Activated T-cell treated with anti-CD3 and anti-CD28 coated beads, Interleukin-2, amount 50 U/mL, for 4 hours (primary cell): ENCODE measurements at places on chromosomes 7 and 10.

GRCh38 chr10:127398140-127398970, 150.8 kb upstream of the NPS start:
- no peak for DNase-seq

- DNase-seq, result peak; percentile 69
These were observed 150.5 kb upstream of the VKORC1L1 start for GRCh38 chr7:65722361-65722792.

- no peak for DNase-seq
These were observed 624 bp upstream of the ZNF783 start for GRCh38 chr7:149261316-149261828.

DNA sequence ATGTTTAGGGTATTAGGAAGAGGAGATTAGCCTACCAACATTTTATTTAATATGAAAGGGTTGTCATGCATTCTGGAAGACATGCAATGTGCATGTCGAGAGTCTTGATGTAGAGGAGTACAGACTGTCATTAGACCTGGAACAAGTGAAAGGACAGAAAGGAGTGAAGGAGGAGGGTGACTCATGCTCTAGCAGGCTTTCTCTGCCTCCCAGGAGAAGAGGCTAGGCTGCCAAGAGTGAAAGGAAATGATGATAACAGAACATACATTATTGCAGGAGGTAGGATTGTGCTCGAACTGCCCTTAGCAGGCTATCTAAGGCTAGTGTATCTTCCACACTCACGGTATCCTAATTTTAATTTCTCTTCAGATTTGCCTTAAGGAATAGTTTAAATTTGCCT, 228.8 kb downstream of the EXOC4 start:
- DNase-seq, result no peak

GRCh38 chr7:102451371-102452054, 13.2 kb downstream of the ALKBH4 start:
- no peak for DNase-seq

DNA sequence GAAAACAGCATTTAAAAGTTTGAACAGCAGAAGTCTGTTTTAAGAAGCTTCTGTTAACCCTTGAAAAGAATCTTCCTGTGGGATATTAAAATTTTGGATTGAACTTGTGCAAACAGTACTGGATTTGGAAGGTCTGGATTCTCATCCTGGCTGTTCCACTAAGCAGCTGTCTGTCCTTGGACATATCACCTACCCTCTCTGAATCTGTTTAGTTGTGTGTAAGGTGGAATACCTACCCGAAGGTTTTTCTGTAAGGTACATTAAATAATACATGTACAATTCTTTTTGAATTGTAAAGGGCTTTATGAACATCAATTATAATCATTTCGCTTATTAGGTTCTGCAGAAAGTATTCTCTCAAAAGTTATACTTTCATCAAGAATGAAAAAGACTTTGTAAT, 2.2 kb downstream of the PDCD4 start:
- no peak for DNase-seq

DNA sequence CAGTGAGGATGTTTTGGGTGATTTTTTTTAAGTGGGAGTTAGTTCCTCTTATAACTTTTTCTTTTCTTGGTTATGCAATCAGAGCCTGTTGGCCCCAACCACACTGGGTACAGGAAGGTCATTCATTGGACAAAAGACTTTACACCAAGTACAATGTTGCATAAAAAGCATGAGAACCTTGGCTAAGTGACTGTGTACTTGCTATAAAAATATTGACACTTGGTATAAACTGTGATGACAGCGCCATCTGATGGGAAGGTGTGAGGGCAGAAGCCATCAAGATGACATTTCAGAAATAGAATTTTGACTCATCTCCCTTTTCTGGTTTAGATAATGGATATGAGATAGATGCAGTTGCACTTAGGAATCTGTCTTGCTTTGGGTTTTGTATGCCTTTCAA, 126.4 kb upstream of the CCDC6 start:
- peak; percentile 9 for DNase-seq

DNA sequence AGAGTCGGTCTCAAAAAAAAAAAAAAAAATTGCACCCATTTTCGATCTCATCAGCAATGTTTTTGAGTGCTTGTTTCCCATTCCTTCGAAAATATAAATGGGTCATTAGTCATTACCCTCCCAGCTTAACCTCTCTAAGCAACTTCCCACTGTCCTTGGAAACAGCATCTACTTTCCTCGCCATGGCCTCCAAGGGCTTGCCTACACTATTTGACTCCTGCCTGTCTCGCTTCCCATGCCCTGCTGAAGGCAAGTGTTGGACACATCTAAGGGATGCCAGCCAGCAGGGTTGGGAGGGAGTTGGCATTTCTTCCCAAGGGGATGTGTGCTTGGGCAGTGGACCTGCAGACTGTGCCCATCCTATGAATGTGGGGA, 12.7 kb upstream of the RHBDD2 start:
- no peak for DNase-seq

- DNase-seq, result no peak
These were observed 15.3 kb upstream of the MAPK8 start for GRCh38 chr10:48291190-48291589.

DNA sequence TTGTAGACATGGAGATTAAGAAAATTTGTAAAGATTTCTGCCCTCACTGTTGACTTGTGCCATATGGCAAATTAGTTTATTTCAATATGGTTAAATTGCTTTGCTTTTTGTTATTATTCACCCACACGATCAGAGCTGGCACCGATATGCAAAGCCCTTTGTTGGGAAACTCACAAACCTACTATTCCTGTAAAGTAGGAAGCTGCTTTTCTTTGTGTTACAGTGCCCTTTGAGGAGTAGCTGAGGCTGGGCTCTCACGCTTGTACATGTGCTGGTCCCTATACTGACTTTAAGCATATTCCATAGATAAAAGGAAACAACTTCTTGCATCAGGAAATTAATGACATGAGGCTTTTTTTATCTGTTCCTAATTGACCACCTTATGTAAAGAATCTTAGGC, 17.6 kb upstream of the AOAH start:
- DNase-seq, result no peak

DNA sequence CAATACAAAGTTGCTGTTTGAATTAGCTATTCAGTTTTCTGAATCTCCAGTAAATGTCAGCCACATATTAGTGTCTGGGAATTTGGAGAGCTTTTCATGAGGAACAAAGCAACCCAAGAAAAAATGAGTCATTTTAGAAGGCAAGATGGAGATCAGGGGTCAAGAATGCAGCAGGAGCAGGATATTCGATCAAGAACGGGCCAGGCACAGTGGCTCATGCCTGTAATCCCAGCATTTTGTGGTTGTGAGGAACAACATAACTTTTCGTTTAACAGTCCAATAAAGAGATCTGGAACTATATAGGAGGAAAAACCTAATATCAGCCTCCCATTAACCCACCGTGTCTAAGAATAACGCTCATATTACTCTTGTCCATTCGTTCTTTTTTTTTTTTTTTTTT, 600.5 kb downstream of the MAGI2 start:
- no peak for DNase-seq

DNA sequence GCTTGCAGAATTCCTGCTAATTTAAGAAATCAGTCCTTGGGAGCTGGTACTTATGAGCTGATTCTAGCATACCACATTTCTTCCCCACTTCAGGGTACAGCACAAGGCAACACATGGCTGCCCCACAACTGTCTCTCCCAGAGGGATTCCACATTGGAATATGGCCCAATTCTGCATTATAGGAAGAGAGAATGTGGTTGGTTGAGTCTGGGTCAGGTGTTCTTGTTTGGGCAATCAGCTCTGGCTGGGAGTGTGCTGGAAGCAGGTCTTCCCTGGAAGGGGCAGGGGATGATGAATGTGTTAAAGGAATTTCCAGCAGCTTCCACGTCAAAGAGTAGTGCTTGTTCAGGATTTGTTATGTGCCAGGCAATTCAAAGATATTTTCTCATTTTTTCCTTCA, 95.7 kb downstream of the BUB3 start:
- DNase-seq, result no peak

- DNase-seq, result no peak
These were observed 66.8 kb downstream of the ADAM12 start for GRCh38 chr10:126321440-126321839.

- DNase-seq, result no peak
These were observed 25.1 kb downstream of the MINDY4 start for GRCh38 chr7:30796105-30796869.

- DNase-seq, result peak; percentile 36
These were observed 4.4 kb upstream of the ARID5B start for GRCh38 chr10:61896854-61897661.

- peak; percentile 66 for DNase-seq
These were observed 28.9 kb downstream of the ADAP1 start for GRCh38 chr7:925601-926000.

- no peak for DNase-seq
These were observed 1.8 kb downstream of the TLX1 start for GRCh38 chr10:101132636-101133473.

DNA sequence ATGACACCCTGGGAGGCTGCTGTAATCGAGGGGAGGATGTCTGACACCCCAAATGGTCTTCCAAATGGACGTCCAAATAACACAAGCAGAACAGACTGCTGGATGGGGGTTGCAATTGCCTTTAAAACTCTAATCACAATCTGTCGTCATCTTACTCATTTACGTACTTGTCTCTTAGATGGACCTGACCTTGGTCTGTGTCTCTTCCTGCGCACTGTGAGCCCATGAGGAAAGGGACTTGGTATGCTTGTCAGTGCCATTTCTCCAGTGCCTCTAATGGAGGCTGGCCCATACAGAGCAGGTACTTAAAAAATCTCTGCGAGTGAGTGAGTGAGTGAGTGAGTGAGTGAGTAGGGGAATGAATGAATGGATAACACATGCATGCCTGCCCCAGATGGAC, 93.3 kb downstream of the DLG5 start:
- no peak for DNase-seq

GRCh38 chr7:78489476-78490240, 691.1 kb downstream of the PHTF2 start:
- no peak for DNase-seq

GRCh38 chr10:12444981-12445700, 95.8 kb downstream of the CAMK1D start:
- DNase-seq, result no peak

DNA sequence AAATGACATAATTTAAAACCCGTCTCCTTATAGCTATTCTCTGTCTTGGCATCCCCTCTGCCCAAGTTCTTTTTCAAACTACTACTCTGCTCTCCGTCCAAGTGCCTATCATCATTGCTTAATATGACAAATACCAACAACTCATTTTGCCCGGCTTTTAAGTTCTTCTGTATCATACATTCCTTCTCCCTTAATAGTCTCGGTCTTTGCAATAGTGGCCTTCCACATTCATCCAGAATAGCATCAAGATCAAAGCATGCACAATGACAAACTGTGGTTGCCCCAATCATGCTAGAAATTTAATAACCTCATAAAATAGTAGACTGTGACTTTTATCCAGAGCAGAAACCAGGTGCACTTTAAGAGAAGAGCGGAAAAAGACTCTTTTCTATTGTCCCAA, 198.9 kb downstream of the ETV1 start:
- no peak for DNase-seq

DNA sequence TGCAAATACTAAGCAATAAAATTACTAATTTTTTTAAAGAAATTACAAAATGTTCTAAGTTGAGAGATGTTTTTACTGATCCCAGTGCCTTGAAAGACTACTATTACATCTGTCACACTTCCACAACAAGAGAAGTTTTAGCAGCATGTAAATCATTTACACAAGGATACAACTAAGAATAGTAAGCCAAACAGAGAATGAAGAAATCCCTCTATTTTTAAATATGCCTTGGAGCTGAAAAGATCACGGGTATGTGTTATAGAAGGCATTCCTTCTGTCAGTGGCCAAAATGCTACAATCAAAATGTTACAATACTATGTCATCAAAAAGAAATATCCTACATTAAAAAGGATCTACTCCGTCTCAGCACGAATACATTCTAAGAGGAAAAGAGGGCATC, 52.6 kb downstream of the LARP4B start:
- DNase-seq, result no peak

DNA sequence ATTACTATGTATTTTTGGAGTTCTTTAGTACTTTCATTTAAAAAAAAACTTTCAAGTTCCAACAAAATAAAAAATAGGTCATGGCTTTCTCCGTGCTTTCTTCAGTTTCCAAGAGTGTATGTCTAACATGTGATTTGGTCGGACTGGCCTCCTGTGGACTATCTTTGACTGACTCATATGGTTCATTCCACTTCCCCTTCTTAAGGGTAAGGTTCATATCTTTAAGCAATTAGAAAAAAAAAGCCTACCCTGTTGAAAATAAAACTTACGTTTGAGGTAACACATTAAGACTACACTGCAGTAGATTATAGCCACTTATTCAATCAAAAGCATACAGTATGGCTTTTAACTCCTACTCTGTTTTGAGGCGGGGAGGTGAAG, 112.8 kb upstream of the AHR start:
- no peak for DNase-seq

DNA sequence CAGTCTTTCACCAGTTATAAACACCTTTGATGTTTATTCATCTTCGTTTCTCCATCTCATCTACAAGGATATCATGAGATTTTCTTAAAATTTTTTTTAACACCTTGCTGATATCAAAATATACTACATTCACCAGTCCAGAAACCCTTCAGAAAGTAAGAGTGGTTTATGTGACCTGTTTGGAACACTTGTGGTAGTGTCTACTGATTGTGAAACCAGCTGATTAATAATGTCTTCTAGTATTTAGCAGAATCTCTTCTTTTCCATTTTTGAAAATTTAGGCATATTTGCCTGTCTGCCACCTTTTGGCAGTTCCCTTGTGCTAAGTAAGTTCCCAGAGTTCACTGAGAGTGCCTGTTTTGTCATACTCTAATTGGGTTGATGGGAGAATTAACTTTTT, 18.5 kb downstream of the DLD start:
- DNase-seq, result no peak

DNA sequence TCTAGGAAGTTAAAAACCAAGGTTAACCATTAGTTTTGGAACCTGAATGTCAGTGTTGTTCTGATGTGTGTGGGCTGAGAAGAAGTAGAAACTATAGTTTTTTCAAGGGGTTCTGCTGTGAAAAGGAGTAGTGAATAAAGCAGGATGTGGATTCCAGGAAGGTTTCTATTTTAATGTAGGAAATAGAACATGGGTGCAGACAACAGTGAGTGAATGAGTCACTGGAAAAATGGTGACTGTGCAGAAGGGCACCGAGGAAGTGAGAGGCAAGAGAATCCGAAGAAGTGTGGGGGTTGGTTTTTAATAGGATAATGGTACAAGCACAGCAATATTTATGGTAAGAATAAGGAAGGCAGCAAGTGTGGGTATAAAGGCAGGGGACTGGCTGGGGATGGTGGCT, 120.4 kb downstream of the ARHGAP21 start:
- no peak for DNase-seq

- DNase-seq, result no peak
These were observed 144.5 kb upstream of the FEZF1 start for GRCh38 chr7:122448893-122449589.

- no peak for DNase-seq
These were observed 72.0 kb upstream of the FAM20C start for GRCh38 chr7:120164-120991.

DNA sequence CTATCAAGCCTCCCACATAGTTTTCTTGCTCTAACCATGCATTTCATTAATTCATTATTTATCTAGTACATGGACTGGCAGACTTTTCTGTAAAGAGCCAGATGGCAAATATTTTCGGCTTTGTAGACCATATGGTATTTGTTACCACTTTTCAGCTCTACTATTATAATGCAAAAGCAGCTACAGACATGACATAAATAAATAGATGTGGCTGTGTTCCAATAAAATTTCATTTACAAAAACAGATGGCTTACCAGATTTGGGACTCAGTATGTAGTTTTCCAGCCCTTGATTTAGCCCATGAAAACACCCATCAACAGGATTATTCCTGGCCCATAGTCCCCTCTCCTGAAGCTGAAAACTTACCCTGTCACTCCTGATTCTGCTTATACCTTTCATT, 32.1 kb downstream of the PLCE1 start:
- DNase-seq, result no peak
